ENCODE measurements at places on chromosomes 3 and 15.

- no peak for DNase-seq
Measured at GRCh38 chr15:26651909-26652308, 121.0 kb downstream of the GABRB3 start.

DNA sequence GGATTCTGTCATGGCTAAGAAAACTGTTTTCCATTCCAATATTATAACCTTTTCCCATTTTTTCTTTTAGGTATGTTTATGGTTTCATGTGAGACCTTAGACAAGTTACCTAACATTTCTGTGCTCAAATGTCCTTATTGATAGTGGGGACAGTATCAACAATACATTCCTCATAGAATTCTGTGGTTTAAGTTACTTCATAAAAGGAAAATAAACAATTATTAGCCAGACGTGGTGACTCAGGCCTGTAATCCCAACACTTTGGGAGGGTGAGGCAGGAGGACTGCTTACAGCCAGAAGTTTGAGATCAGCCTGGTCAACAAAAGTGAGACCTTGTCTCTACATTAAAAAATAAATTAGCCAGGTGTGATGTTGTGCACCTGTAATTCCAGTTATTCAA, 436.8 kb upstream of the CNTN4 start:
- no peak for DNase-seq

DNA sequence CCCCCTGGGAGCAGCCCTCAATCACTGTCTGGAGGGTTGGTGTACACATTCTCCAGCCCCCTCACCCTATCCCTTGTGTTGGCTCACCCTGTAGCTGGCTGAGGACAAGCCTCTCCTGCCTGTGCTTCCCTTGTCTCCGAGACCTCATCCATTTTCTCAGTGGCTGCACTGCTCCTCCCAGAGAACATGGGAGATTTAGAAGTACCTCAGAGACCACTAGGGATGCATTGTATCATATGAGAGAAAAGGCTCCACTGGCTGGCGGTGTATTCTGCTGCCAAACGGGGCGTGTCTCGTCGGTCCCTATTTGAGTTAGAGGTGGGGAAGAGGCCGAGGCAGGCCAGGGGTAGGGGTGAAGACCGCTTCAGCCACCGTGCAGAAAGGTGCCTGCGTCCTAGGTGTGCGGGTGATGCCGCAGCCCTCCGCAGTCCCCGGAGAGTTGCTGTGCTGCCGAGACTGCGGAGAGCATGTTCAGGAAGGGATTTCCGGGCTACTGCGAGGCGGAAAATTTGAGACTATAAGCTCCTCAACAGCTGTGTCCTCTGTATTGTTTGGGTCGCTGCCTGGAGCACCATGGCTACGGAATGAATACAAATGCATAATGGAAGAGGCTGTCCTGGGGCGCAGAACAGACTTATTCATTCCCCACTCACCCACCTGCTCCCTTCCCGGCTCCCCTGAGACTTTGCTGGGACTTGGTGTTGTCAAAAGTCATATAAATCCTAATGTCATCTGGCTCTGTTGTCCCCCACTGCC, 43.8 kb downstream of the SPSB4 start:
- DNase-seq: peak; percentile 95

DNA sequence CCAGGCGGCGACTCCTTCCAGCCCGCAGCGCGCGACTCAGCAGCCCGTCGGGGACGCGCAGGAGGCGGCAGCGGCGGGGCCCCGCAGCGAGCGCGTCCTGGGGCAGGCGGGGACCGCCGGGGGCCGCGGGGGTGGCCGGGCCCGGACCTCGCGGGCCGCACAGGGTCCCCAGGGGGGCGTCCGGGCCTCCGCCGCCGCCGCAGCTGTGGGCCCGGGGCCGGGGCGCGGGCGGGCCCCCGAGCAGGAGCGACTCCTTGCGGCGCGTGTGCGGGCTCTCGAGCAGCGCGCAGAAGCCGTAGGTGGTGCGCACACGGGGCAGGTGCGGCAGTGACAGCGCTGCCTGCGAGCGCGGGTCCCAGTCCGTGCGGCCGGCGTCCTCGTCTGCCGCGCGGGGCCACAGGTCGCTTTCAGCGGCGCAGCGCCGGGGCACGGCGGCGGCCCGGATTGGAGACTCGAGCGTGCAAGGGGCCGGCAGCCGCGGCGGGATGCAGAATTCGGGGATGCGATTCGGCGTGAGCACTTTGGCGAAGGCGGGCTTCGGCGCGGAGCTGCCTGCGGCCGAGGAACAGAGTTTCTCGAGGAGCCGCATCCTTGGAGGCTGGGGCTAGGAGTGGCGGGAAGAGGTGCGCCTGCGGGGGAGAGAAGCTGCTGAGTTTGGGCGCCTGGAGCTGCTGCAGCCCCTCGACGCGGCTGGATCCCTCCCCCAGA, 535 bp downstream of the C2CD4B start:
- peak; percentile 28 for DNase-seq

DNA sequence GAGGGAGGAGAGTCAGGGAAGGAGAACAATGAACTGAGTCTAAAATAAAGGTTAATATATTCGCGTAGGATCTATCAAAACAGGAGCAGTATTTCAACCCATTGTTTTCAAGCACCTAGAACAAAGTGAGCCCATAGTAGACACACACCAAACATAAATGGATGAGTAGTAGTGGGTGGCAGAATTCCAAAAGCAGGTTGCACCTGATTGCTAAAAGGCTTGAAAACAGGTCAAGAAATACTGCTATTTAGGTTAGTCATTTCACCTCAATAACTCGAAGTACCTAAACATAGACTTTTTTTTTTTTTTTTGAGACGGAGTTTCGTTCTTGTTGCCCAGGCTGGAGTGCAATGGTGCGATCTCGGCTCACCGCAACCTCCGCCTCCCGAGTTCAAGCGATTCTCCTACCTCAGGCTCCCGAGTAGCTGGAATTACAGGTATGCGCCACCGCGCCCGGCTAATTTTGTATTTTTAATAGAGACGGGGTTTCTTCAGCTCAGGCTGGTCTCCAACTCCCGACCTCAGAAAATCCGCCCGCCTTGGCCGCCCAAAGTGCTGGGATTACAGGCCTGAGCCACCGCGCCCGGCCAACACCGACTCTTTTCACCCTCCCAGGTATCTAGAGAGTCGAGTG, 855 bp upstream of the ABHD5 start:
- DNase-seq: no peak

DNA sequence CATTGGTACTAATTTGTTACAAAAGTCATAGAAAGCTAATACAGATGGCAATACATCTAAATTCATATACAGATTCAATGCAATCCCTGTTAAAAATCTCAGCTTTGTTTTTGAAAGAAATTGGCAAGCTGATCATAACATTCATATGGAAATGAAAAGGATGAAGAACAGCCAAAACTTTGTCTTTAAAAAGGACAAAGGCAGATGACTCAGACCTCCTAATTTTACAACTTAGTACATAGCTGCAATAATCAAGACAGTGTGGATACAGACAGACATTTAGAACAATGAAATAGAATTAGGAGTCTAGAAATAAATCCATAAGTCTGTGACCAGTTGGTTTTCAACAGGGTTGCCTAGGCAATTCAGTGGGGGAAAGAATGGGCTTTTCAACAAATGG, 63.3 kb downstream of the AQP9 start:
- DNase-seq: no peak

DNA sequence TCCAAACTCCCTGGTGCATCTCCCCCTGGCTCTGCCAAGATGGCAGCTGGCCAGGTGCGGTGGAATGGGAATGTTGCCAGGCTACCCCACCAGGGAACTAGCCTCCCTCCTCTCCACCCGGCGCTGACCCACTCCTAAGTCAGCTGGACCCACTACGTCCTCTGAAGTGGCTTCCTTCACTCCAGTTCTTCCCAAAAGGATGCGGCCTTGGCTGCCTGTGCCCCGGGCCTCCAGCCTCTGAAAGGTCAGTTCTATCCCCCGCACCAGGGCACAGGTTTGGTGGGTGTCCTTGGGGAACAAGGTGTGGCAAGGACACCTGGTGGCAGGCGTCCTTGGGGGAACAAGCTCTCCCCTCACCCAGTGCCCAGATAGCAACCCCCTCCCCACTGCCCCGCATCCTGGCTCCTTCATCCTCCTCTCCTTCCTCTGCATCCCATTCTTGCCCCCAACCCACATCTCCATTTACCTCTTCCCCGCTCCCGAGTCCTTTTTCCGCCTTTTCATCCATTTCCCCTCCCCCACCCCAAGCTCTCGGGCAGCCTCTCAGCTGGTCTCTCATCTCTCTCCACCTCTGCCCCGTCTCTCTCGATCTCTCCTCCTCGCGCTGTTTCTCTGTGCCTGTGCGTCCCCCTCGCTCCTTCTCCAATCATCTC, 54.0 kb downstream of the LHFPL4 start:
- no peak for DNase-seq

- no peak for DNase-seq
Measured at GRCh38 chr3:30231277-30232141, 374.9 kb upstream of the TGFBR2 start.

GRCh38 chr3:76065964-76066363, 280.6 kb upstream of the ZNF717 start:
- no peak for DNase-seq

DNA sequence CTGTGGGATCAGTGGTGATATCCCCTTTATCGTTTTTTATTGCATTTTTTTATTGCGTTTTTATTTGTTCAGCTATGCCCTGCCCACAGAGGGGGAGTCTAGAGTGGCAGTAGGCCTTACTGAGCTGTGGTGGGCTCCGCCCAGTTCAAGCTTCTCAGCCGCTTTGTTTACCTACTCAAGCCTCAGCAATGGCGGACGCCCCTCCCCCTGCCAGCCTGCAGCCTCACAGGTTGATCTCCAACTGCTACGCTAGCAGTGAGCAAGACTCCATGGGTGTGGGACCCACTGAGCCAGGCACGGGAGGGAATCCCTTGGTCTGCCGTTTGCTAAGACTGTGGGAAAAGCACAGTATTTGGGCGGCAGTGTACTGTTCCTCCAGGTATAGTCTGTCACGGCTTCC, 500.6 kb upstream of the MCTP2 start:
- no peak for DNase-seq

DNA sequence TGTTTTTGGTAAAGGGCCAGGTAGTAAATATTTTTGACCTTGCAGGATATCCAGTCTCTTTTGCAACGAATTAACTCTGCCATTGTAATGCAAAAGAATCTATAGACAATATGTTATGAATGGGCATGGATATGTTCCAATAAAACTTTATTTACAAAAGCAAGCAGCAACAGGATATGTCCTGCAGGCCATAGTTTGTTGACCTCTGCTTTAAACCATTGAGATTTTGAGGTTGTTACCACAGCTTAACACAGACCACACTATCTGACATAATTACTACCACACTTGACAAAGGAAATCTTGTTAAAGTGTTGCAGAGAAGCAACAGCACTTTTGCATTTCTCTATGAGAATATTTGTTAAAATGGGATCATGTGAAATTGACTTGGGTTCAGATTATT, 349.3 kb downstream of the ERC2 start:
- DNase-seq: no peak

- no peak for DNase-seq
Measured at GRCh38 chr15:69119683-69120395, 40.6 kb upstream of the GLCE start.

GRCh38 chr3:125107861-125108567, 52.2 kb upstream of the HEG1 start:
- no peak for DNase-seq

- DNase-seq: no peak
Measured at GRCh38 chr15:88586401-88587162, 34.6 kb upstream of the AEN start.

DNA sequence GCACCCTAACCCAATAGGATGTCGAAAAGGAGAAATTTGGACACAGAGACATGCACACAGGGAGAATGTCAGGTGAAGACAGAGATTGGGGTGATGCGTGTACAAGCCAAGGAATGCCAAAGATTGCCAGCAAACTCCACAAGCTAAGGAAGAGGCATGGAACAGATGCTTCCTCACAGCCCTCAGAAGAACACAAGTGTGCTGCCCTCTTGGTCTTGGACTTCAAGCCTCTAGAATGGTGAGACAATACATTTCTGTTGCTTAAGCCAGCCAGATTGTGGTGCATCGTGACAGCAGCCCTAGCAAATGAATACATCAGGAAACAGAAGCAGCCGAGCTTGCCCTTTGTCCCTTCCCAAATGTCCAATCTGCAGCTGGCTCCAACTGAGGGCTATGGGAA, 23.7 kb upstream of the ARL8B start:
- DNase-seq: no peak

Measured in left hindlimb (tissue), 1 donor.